ENCODE measurements at places on chromosomes 4 and X. TPM values are rescaled to one million over a fixed set of nuclear protein-coding genes. Genes with fewer than 3 reads are reported as not detected.

Gene BCORL1
- 10.4 TPM for total RNA-seq

Gene GAB3
- 2.9 TPM for total RNA-seq

Gene DHRSX
- total RNA-seq: 26.3 TPM

Gene PAK3
- total RNA-seq: 5.0 TPM

Gene CT47B1
- total RNA-seq: not detected

Gene PHEX
- total RNA-seq: 0.40 TPM

Gene FAM9B
- total RNA-seq: not detected

Gene GLRB
- 2.8 TPM for total RNA-seq

Gene HTR2C
- total RNA-seq: not detected

Gene LRIT3
- total RNA-seq: not detected

Gene CSAG1
- not detected for total RNA-seq

Gene ALAS2
- not detected for total RNA-seq

Gene CCSER1
- total RNA-seq: 9.3 TPM

Gene MGARP
- 2.2 TPM for total RNA-seq

Gene SEC24B
- total RNA-seq: 41.9 TPM

Gene RAB41
- total RNA-seq: not detected

Gene TCEAL2
- 36.1 TPM for total RNA-seq
